ENCODE measurements at places on chromosomes 4 and X.
A peak's percentile ranks its signal among the peaks of the same experiment; 100 is the strongest.

GRCh38 chr4:180766944-180767729, 1476.1 kb upstream of the TENM3 start:
- DNase-seq = no peak

GRCh38 chr4:78612398-78613178, 61.0 kb downstream of the ANXA3 start:
- no peak for DNase-seq

GRCh38 chrX:39984191-39984956, 113.4 kb downstream of the BCOR start:
- no peak for DNase-seq

- no peak for DNase-seq
These were observed 57.1 kb upstream of the DDX3X start for GRCh38 chrX:41276661-41277506.

DNA sequence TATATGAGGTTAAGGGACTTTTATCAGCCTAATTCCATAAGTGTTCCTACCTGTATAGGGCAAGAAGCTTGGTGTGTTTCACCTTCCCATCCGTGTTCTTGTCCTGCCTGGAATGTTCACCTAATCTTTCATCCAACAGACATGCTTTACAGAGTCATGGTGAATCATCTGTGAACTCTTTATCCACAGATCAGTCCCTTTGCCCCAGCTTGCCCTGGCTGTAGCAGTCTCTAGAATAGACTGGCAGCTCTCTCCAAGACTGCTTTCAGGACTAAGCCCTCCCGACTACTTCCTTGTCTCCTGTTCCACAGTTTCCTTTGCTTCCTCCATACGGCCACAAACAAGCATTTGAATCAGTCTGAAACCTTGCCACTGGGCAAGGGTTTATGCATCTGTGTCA, 177.9 kb upstream of the IL15 start:
- peak; percentile 48 for DNase-seq

GRCh38 chr4:29908276-29908675, 811.9 kb upstream of the PCDH7 start:
- DNase-seq = no peak

DNA sequence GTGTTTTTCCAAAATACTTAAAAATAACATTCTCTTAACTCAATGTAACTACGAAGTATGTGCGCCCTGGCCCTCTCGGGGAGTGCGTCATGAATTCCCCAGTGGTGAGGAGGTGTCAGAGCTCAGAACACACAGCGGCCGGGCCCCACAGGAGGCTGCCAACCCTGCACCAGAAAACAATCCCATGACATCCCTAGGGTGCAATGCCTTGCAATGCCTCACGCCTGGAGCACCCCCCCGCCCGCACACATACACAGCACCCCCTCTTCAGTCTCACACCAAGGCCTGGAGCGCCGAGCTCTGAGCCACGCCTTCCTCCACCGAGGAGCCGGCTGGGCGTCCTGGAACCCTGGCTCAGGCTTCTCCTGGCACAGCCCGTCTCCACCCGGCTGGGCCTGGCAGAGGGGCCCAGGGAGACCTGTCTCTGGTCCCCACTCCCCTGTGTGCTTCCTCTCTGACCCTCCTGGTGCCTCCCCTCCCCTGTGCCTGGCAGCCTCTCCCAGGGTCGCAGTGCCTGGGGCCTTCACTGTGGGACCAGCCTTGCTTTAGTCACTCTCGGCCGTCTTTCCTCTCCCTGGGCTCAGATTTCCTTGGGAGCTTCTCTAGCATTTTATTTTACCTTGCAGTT, 108.2 kb upstream of the ADRA2C start:
- no peak for DNase-seq

- DNase-seq = no peak
These were observed 108.2 kb upstream of the MAMLD1 start for GRCh38 chrX:150254909-150255308.

GRCh38 chr4:146978641-146979040, 33.0 kb upstream of the TTC29 start:
- no peak for DNase-seq

DNA sequence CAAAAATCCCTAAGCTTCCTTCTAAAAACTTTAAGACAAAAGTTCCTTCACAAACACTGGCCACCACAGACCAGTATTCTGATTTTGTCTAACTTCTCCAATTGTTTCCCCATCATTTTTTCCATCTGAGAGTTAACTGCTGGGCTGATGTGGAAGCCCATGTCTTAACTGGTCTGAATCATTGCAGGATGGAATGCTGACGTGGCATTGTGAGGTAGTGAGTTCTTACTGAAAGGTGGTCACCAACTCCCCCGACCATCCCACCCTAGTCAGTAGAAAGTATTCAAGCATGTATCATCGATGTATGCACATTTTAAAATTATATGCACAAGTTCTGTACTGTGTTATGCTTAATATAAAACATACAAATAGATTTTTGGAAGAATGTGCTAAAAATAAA, 99.1 kb upstream of the SMIM10 start:
- DNase-seq = no peak

DNA sequence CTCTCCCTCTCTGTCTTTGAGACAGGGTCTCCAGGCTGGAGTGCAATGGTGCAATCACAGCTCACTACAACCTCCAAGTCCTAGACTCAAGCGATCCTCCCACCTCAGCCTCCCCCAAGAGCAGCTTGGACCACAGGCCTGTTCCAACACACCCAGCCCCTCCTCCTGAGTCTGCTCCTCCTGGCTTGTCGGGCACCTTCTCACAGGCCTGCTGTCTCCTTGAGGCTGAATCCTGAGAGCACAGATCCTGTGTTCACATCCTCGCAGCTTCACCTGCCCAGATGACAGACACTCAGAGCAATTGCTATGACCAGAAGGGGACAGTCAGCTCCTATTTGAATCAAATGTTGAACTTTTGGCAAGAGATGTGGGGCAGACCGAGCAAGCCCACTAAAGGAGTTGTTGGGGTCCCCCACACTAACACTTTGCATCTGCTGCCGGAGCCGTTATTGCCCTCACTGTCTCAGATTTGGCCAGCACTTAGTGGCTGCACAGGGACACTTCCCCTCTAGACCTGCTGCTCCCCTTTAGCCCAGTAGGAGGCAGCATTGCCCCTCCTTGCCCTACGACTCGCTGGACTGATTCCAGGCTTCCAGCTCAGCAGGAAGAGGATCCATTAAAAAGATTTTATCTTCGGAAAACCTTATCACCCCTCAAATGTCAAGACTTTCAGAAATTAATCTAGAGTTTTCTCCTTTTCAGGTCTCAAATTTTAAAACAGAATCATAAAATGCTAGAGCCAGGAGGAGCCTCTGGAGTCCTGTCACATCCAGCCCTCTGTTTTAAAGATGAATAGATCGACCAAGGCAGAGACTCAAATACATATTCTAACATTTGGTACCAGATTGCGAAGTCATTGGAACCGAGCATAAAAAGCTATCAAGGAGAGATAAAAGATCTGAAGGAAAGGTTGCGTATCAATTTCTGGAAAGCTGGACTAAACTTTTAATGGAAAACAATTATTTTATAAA, 113.7 kb downstream of the USP46 start:
- peak; percentile 63 for DNase-seq

- DNase-seq = no peak
These were observed 726.3 kb upstream of the INTU start for GRCh38 chr4:126906466-126906865.

DNA sequence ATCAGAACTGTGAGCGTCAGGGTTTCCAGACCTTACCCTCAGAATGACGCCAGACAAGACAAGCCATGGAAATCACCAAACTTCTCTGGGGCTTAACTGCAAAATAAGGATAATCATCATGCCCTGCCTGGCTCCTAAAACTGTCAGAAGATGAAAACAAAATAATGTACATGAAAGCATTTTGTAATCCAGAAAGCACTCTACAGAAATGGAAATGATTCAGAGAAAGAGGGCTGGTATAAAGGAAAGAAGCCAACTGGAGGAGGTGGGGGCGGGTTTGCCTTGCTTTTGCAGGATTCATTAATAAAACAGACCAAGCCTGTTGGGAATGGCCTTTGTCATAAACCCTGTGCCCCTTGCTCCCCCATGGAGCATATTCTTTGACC, 47.3 kb downstream of the SEPSECS start:
- DNase-seq = no peak

DNA sequence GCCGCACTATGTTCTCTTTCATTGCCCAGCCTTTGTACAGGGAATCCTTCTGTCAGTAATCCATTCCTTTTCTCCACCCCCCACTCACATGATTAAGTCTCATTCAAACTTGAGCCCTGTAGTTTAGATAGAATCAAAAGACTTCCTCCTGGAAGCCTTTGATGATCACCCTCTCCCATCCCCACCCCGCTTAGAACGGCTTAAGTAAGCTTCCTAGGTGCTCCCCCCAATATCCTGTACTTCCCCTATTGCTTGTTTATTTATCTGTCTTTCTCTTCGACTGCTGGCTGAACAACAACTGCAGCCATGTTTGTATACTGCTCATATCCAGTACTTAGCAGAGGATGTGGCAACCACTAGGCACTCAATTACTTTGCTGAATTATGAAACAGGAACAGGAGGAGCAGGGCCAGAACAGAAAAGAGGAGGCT, 38.5 kb upstream of the GPC3 start:
- no peak for DNase-seq

- DNase-seq = no peak
These were observed 150.6 kb upstream of the MED14 start for GRCh38 chrX:40885989-40886388.

GRCh38 chrX:101071582-101071981, 7.1 kb upstream of the TMEM35A start:
- no peak for DNase-seq

DNA sequence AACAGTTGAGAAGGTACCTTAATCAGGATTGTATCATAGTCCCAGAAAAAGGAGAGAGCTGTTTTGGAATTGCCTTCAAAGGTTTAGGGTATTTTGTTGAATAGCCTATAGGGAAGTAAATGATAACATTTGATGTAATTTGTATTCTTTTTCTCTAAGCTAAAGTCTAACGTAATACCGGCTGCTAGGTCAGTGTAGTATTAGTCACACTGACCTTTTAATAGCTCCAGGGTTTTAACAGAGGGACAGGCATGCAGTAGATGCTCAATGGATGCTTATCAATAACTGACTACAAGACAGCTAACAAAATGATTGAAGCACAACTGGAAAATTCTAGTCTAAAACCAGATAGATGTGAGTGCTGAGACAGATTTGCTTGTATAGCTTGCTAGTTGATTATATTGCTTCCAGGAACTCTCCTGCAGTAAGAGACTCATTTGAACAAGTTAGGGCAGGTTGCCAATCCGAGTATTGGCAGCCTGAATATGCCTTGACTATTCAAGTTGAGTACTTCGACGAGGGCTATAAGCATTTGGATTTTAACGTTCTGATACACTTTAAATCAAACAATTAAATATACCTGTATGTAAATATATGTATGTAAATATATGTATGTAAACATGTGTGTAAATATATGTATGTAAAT, 16.5 kb upstream of the PNPLA4 start:
- DNase-seq = no peak
